ENCODE measurements at places on chromosomes 16 and 17. TPM values are rescaled to one million over a fixed set of nuclear protein-coding genes. Genes with fewer than 3 reads are reported as not detected.

Gene CHAD
- 3.9 TPM for total RNA-seq

Gene ITGAE
- 48.2 TPM for total RNA-seq

Gene GP2
- not detected for total RNA-seq

DNA sequence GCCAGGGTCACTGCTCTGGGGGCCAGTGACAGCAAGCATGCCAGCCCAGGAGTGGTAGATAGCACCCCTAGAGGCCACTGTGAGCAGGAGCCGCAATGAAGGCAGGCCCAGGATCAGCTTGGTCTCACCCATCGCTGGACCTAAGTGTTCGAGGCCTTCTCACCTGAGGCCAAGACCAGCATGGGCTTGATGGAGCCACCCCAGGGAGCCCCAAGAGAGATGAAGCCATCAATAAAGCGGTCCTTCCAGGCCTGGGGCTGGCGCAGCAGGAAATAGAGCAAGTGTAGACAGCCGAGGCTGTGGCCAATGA lies 1.8 kb downstream of the LCAT start:
- peak; percentile 50 for DNase-seq

DNA sequence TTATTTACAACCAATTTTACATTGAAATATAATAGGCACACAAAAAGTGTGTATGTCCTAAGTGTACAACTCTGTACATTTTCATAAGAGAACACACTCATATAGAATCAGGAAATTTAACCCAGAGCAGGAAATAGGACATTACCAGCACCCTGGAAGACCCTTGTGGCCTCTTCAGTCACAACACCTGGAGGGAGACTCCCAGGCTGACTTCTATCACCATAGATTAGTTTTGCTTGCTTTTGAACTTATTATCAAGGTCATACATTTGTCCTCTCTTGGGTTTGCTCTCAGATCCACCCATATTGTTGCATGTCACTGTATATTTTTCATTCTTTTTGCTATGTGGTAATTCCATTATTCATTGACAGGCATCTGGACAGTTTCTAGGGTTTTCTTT lies 5.8 kb downstream of the RIPOR1 start:
- DNase-seq: peak; percentile 15

DNA sequence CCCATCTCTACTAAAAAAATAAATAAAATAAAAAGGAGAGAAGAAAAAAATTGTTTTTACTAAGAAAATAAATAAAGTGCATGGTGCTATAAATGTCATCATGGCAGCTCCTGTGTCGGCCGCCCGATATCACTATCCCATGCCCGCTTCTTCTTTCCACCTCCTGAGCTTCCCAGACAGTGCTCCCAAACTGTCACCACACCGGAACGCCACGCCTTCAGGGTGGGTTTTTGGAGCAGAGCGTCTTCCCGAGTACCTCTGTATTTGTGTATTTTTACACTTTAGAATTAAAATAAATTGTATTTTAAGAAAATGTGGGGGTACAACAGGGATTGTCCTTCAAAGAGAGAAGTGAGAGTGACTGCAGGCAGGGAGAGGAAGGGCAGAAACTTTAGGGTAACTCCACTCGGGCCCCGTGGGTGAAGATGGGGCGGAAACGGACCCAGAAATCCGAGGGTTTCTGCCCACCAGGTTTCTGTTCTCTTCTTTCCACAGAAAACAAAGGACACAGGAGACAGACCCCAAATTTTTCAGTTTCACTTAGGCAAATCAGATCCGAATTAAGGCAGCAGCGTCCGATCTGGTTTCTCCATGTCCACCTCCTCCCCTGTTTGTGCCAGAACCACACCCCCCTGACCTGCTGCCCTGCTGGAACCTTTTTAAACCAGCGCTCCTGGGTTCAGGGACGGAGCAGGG lies 3.6 kb upstream of the ITGAX start:
- DNase-seq: peak; percentile 68

- no peak for DNase-seq
Observed at GRCh38 chr17:2468270-2468669, 43.4 kb downstream of the METTL16 start.

GRCh38 chr16:82652826-82653225 lies 26.1 kb downstream of the CDH13 start:
- DNase-seq: no peak

DNA sequence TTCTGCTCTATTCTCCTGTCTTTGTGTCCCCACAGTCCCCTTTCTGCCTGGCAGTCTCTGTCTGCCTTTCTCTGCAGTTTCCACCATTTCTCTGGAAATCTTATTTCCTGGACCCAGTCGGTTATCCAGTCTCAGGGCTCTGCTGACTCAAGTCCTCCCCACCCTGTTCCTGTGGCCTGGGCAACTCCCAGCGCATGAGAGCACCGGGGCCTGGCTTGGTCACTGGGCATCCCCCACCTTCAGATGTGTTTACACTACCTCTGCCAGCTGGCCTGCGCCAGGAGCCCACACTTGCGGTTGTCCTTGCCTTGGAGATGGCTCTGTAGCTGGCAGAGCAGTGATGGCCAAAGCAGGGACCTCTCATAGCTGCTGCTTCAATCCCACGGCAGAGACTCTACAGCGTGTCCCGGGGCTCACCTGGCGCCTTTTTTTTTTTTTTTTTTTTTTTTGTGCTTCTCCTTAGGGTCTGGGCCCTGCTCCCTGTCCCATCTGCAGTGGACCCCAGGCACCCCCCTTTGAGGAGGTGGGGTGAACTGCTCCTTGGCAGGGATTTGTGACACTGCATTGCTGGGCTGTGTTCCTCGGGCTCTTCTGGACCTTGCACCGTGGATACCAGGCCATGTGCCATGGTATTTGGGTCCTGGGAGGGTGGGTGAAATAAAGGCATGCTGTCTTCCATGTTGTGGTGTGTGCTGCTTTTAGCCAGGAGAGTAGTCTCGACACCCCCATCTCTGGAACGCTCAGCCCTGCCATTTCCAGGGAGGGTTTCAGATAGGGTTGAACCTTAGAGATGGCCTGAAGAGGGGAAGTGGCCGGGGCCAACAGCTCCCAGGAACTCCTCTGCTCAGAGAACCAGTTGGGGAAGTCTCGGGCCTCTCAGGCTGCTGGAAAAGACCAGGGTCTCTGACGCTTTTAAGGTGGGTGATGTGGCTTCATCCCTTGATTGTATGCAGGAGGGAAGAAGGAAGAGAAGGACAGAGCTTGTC lies 17.5 kb downstream of the GUCY2D start:
- DNase-seq: no peak

DNA sequence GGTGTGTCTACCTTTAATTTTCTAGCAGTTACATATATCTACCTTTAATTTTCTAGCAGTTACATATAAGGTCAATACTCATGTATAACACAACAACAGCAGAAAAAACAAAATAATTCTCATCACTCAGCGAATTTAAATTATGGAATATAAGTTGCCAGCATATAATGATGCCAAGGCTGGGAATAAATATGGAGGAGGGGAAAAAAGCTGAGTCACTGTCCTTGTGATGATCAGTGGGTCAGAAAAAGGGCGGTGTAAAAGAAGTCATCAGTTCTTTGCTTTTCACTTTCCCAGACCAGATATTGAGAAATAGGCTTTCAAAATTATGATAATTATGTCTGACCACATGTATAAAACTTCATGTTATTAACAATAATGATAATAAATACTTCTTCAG lies 1471.7 kb downstream of the CDH8 start:
- no peak for DNase-seq

Data from B cell (primary cell).